Esophagus muscularis mucosa (tissue), 4 donors: ENCODE measurements at places on chromosomes 7 and 10. TPM values are rescaled to one million over a fixed set of nuclear protein-coding genes. Genes with fewer than 3 reads are reported as not detected.

The JAZF1 gene
- 30.4 TPM for total RNA-seq

DNA sequence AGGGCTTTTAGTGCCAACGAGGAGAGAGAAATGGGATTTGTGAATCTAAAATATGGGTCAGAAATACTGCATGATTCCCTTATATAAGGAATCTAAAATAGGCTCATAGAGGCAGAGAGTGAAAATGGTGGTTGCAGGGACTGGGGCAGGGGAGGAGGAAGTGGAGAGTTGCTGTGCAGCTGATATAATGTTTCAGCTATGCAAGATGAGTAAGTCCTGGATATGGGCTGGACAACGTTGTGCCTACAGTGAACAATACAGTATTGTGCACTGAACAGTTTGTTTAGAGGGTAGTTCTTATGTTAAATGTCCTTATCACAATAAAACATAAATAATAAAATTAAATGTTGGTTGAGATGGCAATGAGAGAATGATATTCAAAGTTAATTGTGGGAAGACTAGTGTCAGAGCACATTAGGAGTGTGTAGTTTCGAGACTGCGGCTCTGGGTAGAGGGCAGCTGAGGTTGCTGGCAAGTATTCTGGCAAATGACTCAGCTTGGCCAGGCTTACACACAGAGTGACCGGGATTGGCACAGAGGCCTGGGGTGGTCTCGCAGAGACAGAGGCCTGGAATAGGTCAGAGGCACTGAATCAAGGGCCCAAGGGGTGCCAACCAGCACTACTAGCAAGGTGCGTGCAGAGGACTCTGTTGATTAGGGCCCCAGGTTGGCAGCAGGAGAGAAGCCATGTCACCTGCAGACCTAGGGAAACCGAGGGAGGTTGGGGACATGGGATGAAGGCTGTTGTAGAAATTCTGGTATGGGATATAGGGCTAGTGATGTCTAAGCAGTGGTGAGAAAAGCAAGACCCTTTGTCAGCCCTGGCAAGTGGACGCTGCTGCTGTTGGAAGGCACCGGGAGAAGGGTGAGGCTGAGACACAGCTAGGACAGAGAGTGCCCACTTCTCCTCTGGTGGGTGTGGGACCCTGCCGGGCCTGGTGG is 2.8 kb upstream of the DEPP1 start:
- peak overlapping the region; percentile 88 for H3K27ac ChIP-seq
- DNase-seq = no peak
- H3K4me3 ChIP-seq = no peak overlapping the region
- H3K36me3 ChIP-seq = peaks cover 59% of the 10 kb centered on the region
- no peaks in the 10 kb centered on the region for H3K27me3 ChIP-seq

The GPR15LG gene
- not detected for total RNA-seq

The SSBP1 gene
- total RNA-seq = 110 TPM

The GHRHR gene
- total RNA-seq = not detected

The CDCA7L gene
- 27.2 TPM for total RNA-seq

GRCh38 chr10:71840177-71840957 is 10.7 kb downstream of the PSAP start:
- no peak for DNase-seq
- H3K27me3 ChIP-seq = no peaks in the 10 kb centered on the region
- no peak overlapping the region for H3K4me3 ChIP-seq
- no peak overlapping the region for H3K27ac ChIP-seq
- H3K36me3 ChIP-seq = no peaks in the 10 kb centered on the region
- peaks cover 91% of the 10 kb centered on the region for H3K4me1 ChIP-seq

The OR2A5 gene
- not detected for total RNA-seq

DNA sequence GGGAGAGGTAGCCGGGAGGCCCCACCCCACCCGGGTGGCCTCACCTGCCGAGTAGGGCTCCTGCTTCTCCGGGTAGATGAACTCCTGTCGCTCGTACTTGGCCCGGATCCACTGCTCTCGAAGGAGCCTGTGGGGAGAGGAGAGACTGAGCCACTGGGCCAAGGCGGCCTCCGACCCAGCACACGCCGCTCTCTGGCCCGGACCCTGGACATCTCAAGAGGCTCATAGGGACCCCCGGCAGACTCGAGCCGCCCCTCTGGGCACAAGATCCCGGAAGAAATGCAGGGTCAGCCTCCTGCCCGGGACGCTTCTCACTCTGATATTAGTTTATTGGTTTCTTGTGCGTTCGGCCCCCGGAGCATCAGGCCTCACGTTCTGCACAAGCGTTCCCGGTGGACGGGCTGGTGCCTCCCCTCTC is 34.5 kb downstream of the ADAP1 start:
- peaks cover 11% of the 10 kb centered on the region for H3K4me1 ChIP-seq
- no peaks in the 10 kb centered on the region for H3K27me3 ChIP-seq
- DNase-seq = no peak
- no peak overlapping the region for H3K4me3 ChIP-seq
- H3K36me3 ChIP-seq = no peaks in the 10 kb centered on the region

- no peaks in the 10 kb centered on the region for H3K4me1 ChIP-seq
- no peak overlapping the region for H3K27ac ChIP-seq
- H3K4me3 ChIP-seq = no peak overlapping the region
Measured at GRCh38 chr7:155425887-155426286, 32.0 kb upstream of the EN2 start.

The NT5C2 gene
- 49.3 TPM for total RNA-seq

GRCh38 chr10:34145715-34146114 is 669.4 kb downstream of the PARD3 start:
- no peak overlapping the region for H3K4me3 ChIP-seq
- H3K27ac ChIP-seq = no peak overlapping the region
- H3K27me3 ChIP-seq = no peaks in the 10 kb centered on the region
- DNase-seq = no peak
- H3K4me1 ChIP-seq = no peaks in the 10 kb centered on the region

- no peaks in the 10 kb centered on the region for H3K27me3 ChIP-seq
- H3K27ac ChIP-seq = peak overlapping the region; percentile 32
- peak; percentile 7 for DNase-seq
- no peak overlapping the region for H3K4me3 ChIP-seq
- no peaks in the 10 kb centered on the region for H3K36me3 ChIP-seq
Measured at GRCh38 chr7:77729574-77730348, 33.5 kb downstream of the RSBN1L start.

The NME8 gene
- not detected for total RNA-seq

GRCh38 chr10:2990764-2991163 is 76.6 kb upstream of the PFKP start:
- no peaks in the 10 kb centered on the region for H3K4me1 ChIP-seq
- peaks cover 28% of the 10 kb centered on the region for H3K27me3 ChIP-seq
- no peak overlapping the region for H3K27ac ChIP-seq
- no peaks in the 10 kb centered on the region for H3K36me3 ChIP-seq
- H3K4me3 ChIP-seq = no peak overlapping the region

DNA sequence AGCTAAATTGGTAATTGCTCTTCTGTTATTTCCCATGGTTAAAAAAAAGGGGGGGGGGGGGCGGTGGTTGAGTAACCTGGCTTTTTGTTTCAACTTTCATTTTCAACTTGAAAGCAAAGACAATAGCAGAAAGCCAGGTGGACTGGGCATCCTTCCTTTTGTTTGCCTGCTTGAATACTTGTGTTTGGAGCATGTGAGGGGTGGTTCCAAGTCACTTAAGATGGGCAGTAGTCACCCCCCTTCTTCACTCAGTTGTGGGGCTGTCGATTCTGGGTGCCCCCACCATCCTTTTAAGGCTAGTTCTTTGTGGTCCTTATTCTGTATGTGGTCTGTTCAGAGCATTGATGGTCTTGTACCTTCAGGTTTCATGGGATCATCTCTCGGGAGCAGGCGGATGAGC is 165.6 kb upstream of the PRR15 start:
- H3K4me1 ChIP-seq = no peaks in the 10 kb centered on the region
- DNase-seq = no peak
- H3K4me3 ChIP-seq = no peak overlapping the region

- H3K36me3 ChIP-seq = no peaks in the 10 kb centered on the region
- DNase-seq = no peak
- peaks cover 35% of the 10 kb centered on the region for H3K4me1 ChIP-seq
- H3K4me3 ChIP-seq = no peak overlapping the region
- no peaks in the 10 kb centered on the region for H3K27me3 ChIP-seq
Measured at GRCh38 chr10:13989616-13990015, 341.1 kb downstream of the FRMD4A start.

The PLXNA4 gene
- 6.6 TPM for total RNA-seq

- no peaks in the 10 kb centered on the region for H3K27me3 ChIP-seq
- no peak overlapping the region for H3K27ac ChIP-seq
- no peak for DNase-seq
- peaks cover 18% of the 10 kb centered on the region for H3K4me1 ChIP-seq
- H3K36me3 ChIP-seq = no peaks in the 10 kb centered on the region
Measured at GRCh38 chr7:135756191-135756590, 7.6 kb upstream of the FAM180A start.

GRCh38 chr10:121243609-121244241 is 354.5 kb downstream of the FGFR2 start:
- H3K27ac ChIP-seq = no peak overlapping the region
- no peaks in the 10 kb centered on the region for H3K27me3 ChIP-seq
- no peaks in the 10 kb centered on the region for H3K36me3 ChIP-seq
- no peaks in the 10 kb centered on the region for H3K4me1 ChIP-seq
- no peak overlapping the region for H3K4me3 ChIP-seq

DNA sequence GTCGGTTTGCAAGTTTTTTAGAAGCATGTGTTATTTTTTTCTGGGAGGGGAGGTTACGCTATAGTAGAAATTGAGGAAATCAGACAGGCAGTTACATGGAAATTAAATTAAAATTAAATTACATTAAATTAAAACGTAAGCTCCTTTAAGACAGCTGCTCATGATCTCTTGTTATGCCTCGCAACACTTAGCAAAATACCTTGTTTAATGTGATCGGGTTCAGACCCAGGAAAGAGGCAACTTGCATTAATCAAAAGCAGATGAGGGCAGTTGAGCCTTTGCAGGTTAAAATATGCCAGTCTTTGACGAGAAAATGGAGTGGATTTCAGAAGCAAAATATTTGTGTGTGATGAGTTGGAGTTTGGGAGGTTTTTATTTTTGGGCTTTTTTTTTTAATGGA is 651.8 kb downstream of the INHBA start:
- peaks cover 12% of the 10 kb centered on the region for H3K4me1 ChIP-seq
- no peaks in the 10 kb centered on the region for H3K36me3 ChIP-seq
- H3K27ac ChIP-seq = no peak overlapping the region
- no peak for DNase-seq

DNA sequence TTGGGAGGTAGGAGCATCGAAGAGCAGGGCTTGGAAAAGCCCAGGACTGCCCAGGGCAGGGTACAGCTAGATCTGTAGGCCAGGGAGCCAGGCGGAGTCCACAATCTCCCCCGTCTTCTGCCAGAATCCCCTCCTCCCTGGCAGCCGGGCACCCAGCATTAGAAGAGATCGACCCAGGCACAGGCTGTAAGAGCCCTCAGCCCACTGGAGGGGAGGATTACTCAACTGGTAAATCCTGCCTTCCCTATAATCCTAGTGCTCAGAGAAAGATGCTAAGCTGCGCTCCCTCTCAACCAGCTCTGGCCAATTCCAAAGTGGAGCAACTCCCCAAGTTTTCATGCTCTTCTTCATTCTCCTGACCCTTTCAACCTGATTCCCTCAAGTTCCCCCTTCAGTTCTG is 3.2 kb downstream of the SPOCK2 start:
- H3K36me3 ChIP-seq = no peaks in the 10 kb centered on the region
- peaks cover 18% of the 10 kb centered on the region for H3K27me3 ChIP-seq
- H3K27ac ChIP-seq = no peak overlapping the region
- H3K4me3 ChIP-seq = no peak overlapping the region

The ITPRID1 gene
- not detected for total RNA-seq

DNA sequence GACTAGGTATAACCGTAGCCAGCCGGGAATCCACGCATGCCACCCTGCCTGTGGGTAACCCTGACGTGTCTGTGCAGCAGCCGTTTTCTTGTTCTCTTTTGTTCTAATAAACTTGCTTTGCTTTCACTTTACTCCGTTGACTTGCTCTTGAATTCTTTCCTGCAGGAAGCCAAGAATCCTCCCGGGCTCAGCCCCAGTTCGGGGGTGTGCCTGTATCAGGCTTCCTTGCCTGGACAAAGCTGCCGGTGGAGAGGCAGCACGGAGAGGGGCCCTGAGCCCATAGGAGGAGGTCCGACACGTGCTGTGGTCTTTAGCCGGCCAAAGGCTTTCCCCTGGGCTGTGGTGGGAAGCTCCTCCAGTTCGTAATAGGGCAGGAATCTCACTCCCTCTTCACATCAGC is 256.5 kb upstream of the PPP2R2D start:
- no peak for DNase-seq
- no peaks in the 10 kb centered on the region for H3K36me3 ChIP-seq
- H3K4me3 ChIP-seq = no peak overlapping the region
- H3K4me1 ChIP-seq = no peaks in the 10 kb centered on the region

The ZP3 gene
- total RNA-seq = not detected

The CPN1 gene
- total RNA-seq = not detected

- peak overlapping the region; percentile 73 for H3K4me3 ChIP-seq
- H3K4me1 ChIP-seq = peaks cover 17% of the 10 kb centered on the region
- H3K27ac ChIP-seq = no peak overlapping the region
- H3K36me3 ChIP-seq = peaks cover 32% of the 10 kb centered on the region
Measured at GRCh38 chr10:43647576-43647975, 1.1 kb downstream of the ZNF32 start.

The IFT22 gene
- 30.3 TPM for total RNA-seq

- H3K4me3 ChIP-seq = no peak overlapping the region
- no peaks in the 10 kb centered on the region for H3K27me3 ChIP-seq
- H3K4me1 ChIP-seq = peaks cover 20% of the 10 kb centered on the region
- peak overlapping the region; percentile 37 for H3K27ac ChIP-seq
- no peaks in the 10 kb centered on the region for H3K36me3 ChIP-seq
Measured at GRCh38 chr10:97518301-97519043, 19.7 kb downstream of the UBTD1 start.

- peaks cover under 1% of the 10 kb centered on the region for H3K4me1 ChIP-seq
- H3K27me3 ChIP-seq = no peaks in the 10 kb centered on the region
- H3K27ac ChIP-seq = no peak overlapping the region
- H3K4me3 ChIP-seq = no peak overlapping the region
Measured at GRCh38 chr7:25638068-25638467, 409.8 kb upstream of the NPVF start.

DNA sequence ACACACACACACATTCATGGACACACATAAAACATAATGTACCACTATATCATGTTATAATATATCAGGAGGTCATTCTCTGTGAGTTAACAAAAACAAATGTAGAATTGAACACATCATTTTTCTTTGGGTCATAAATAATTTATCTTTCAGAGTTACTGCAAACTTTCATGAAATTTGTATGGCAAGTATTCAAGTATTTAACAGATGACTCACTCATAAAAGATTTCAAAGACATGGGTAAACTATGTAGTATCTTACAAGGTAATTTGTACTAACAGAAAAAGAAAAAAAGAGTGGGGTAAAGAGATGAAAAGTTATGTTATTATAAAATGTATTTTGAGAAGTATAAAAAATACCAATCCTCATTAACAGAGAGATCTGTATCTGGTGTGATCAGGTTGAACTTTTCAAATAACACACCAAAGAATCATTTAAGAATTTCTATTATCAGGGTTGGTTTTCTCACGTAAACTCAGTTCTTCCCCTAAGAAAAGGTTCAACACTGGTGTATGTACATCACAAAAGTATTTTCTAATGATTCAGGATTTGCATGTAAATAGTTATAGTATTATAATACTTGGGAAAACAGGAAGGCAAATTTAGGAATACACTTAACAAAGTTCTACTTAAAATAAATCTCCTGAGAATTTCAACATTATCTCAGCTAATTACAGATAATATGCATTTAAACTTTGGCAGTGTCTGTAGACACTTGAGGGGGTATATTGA is 933.1 kb upstream of the LRRN3 start:
- no peak for DNase-seq
- H3K4me3 ChIP-seq = no peak overlapping the region
- H3K4me1 ChIP-seq = no peaks in the 10 kb centered on the region
- H3K27ac ChIP-seq = no peak overlapping the region

GRCh38 chr7:105759670-105760550 is 116.5 kb downstream of the ATXN7L1 start:
- no peak overlapping the region for H3K4me3 ChIP-seq
- H3K27ac ChIP-seq = no peak overlapping the region
- H3K27me3 ChIP-seq = no peaks in the 10 kb centered on the region
- peaks cover 16% of the 10 kb centered on the region for H3K4me1 ChIP-seq
- H3K36me3 ChIP-seq = no peaks in the 10 kb centered on the region
- no peak for DNase-seq
